Islet precursor cell (in vitro differentiated cells): ENCODE measurements at places on chromosomes 13 and 19.
A peak's percentile ranks its signal among the peaks of the same experiment; 100 is the strongest.

DNA sequence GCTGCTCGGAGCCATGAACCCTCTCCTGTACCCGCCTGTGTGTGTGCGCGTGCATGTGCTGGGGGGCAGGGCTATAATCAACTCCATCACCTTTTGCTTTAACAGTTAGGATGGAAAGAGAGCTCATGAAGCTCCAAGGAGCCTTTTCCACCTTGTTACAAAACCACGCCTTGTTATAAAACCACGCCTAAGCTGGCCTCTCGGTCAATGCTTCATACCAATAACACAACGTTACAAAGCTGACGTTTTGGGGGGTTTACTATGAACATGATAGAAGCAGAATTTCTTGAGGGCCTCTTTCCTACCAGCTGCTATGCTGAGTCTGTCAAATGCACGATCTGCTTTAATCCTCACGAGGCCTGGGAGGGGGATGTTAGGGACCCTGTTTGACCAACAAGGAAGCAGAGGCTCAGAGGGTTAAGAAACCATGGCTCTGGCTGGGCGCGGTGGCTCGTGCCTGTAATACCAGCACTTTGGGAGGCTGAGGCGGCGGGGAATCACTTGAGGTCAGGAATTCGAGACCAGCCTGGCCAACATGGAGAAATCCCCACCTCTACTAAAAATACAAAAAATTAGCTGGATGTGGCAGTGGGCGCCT, 11.9 kb downstream of the CAPS start:
- no peak for DNase-seq

DNA sequence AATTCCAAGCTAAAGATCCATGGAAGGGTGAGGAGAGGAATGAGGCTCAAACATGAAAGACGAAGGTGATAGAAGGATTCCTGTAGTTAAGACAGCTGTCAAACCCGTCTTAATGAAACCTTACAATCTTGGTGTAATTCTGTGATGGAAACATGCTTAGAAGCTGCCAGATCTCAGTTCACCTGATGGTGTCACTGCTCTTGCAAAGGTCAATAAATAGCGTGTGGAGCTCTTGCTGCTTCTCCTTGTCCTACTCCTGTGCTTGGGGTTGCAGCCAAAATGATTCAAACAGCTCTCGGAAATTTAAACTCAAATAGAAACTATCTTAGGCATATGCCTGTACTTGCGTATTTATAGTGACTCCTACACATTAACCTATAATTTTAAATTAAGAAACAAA, 1705.0 kb downstream of the OLFM4 start:
- DNase-seq = peak; percentile 57

GRCh38 chr19:17648097-17648660, 40.0 kb downstream of the UNC13A start:
- DNase-seq = no peak

- DNase-seq = no peak
Measured at GRCh38 chr13:83796364-83796763, 85.9 kb downstream of the SLITRK1 start.

- DNase-seq = no peak
Measured at GRCh38 chr13:45847554-45848224, 3.9 kb downstream of the SIAH3 start.

DNA sequence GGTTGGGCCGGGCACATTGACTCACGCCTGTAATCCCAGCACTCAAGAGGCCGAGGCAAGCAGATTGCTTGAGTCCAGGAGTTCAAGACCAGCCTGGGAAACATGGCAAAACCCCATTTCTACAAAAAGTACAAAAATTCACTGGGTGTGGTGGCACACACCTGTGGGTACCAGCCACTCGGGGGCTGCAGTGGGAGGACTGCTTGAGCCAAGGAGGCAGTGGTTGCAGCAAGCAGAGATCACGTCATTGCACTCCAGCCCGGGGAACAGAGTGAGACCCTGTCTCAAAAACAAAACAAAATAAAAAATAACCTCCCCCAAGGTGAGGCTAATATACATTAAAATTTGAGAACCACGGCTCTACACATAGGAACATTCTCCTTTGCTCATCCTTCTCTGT, 24.9 kb downstream of the NLRP13 start:
- DNase-seq = no peak

- peak; percentile 93 for DNase-seq
Measured at GRCh38 chr13:113820813-113821651, 42.8 kb downstream of the GAS6 start.

GRCh38 chr19:7187605-7188339, 106.4 kb downstream of the INSR start:
- no peak for DNase-seq

GRCh38 chr13:92602560-92602959, 624.0 kb upstream of the GPC6 start:
- DNase-seq = no peak
